ENCODE measurements at places on chromosomes 11 and 22. TPM values are rescaled to one million over a fixed set of nuclear protein-coding genes. Genes with fewer than 3 reads are reported as not detected.

GRCh38 chr11:56783448-56784041 is 35.0 kb upstream of the OR9G4 start:
- no peaks in the 10 kb centered on the region for H3K36me3 ChIP-seq
- H3K27ac ChIP-seq: no peak overlapping the region
- H3K27me3 ChIP-seq: no peaks in the 10 kb centered on the region
- no peaks in the 10 kb centered on the region for H3K4me1 ChIP-seq

Gene SOX10
- not detected for total RNA-seq

Gene SGSM1
- total RNA-seq: 3.5 TPM

Gene TIMP3
- 547 TPM for total RNA-seq

GRCh38 chr11:2794968-2795322 is 90.6 kb downstream of the CDKN1C start:
- H3K36me3 ChIP-seq: no peaks in the 10 kb centered on the region
- no peak for DNase-seq
- peaks cover 2% of the 10 kb centered on the region for H3K4me1 ChIP-seq
- H3K27me3 ChIP-seq: no peaks in the 10 kb centered on the region
- no peak overlapping the region for H3K4me3 ChIP-seq

Measured in lung (tissue), 17 donors.